ENCODE measurements at places on chromosomes 3 and 15. TPM values are rescaled to one million over a fixed set of nuclear protein-coding genes. Genes with fewer than 3 reads are reported as not detected.

GRCh38 chr15:31472636-31473384 lies 146.2 kb downstream of the KLF13 start:
- DNase-seq = no peak

DNA sequence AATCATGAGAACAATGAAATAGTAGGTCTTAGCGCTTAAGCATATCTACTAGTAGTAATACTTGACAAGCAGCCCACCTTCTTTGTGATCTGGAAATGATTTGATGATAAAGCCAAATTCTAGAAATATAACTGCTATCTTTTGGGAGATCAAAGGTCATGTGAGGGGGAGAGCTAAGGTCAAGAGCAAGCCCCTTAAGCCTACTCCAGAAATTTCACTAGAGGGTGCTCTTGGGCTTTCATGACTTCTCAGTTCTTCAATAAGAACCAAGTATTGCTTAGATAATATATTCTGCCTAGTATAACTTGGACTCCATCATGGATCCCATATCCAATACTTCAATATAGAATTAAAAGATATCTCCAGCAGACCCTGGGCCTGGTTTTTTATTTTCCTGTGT lies 319.6 kb downstream of the ZBTB20 start:
- DNase-seq = peak; percentile 19

DNA sequence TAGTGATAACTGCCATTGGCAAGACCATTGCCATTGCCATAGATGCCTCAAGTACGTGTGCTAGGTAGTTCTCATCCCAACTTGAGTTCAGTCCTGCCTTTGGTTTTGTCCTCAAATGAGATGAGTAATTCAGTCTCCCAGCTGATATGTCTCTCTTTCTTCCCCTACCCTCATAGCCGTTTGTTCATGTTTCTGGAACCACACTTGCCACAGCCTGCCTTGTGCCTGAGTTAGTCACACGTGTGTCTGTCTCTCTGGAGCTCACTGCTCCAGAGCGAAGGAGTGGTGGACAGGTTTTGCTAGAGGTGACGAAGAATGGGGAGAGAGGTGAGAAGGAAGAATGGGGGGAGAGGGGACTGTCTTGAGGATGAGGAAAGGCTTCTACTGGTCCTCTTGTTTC lies 88.0 kb upstream of the IGF1R start:
- DNase-seq = no peak

GRCh38 chr15:69836048-69836447 lies 261.7 kb downstream of the TLE3 start:
- no peak for DNase-seq

DNA sequence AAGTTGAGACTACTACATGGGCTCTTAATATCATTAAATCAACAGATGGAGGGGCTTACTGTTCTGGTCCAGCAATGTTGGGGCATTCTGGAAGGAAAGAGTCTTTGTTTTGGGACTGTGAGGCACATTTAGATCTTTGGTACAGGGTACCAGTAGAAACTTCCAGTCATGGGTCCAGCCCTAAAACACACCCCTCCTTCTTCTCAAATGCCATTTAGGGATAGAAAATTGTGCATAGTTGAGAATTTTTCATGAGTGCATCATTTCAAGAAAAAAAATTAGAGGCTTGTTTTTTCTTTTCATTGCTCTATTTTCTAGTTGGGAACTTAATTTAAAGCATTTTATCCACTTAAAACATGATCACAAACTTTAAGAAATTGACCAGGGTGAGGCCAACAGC lies 4.1 kb upstream of the RTP1 start:
- DNase-seq = no peak

DNA sequence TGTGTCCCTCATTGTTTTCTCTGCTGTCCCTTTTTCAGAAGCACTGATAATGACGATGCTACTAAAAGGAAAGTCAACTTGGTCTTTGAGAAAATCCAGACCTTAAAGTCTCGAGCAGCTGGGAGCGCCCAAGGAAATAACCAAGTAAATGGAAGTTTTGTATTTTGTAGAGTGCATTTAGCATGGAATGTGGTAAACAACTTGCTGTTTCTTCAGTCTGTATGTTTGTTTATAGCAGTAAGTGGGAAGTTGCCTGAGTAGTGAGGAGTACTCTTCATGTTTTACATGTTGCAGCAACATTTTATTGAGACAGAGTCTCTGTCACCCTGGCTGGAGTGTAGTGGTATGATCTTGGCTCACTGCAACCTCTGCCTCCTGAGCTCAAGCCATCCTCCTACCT lies 66.0 kb downstream of the CGNL1 start:
- no peak for DNase-seq

DNA sequence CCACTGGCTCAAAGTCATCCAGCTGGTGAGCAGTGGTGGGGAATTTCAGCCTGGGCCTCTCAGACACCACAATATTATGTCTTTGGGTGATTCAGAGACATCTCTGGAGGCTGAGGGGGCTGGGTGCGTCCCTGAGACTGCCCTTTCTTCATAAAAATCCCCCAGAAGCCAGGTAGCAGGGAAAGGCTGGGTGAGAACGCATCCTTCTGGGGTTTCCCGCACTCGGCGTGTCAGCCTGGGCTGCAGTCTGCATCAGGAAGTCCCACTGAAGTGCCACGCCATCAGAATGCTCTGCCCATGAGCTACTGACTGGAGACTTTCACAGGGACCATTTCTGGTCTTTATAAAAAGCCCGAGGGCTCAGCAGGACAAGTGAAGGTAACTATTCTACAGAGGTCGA lies 148.8 kb upstream of the SLC6A11 start:
- DNase-seq = no peak

DNA sequence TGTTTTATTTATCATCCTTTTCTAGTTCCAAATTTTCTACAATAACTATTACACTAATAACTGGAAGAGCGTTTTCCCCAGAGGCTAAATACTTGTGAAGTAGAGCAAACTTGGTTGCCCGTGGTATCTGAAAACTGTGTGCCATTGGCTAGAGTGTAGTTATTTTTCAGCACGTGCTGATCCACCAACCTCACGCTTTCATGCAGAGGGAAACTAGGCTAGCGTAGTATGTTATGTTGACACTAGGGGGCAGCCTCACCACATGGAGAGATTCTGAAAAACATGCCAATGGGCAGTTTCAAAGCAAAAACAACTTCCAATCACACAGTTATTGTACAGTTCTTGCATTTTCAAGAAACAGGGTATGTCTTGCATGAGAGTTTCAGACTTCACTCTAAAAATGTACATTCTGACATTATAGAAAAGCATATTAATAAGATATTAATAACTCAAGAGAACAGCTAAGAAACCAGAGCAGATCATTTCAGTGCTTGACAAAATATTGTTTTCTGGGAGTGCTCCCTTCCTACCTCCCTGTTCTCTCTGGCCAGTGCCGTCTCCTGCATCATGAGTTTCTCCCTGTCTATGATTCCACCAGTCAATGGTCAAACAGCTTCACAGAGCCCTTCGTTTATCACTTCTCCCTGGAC lies 39.7 kb downstream of the SPATA12 start:
- DNase-seq = peak; percentile 39

DNA sequence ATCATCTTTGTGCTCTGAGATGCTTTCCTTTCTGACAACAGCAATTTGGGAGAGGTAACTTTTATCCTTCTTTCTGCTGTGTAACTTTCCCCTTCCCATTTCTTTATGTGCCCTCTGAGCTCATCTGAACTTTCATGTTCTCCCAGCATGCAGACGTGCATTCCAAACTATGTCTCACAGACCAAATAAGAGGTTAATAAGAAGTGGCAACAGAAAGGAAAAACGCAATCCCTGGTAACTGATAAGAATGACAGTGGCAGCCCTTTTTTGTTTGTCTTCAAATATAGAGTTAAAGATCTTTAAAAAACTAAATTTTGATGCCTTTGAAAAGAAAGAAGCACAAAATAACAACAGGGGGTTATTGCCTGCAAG lies 533.4 kb downstream of the FOXP1 start:
- no peak for DNase-seq

DNA sequence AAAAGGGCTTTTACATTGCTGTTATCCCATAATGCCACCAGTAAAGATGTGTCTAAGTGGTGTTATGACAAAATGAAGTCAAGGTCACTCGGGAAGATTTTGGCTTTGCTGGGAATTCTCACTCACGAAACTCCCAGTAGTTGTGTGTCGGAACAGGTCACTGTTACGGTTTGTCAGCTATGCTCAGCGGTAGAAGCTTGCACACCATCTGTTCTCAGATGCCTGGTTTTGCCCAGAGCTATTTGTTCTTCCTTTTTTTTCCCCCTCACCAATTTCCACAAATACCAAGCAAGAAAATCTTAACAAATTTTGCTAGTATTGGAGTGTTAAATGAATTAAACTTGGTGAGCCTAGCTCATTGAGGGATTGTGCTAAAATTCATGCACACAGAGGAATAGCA lies 915.1 kb downstream of the MCTP2 start:
- DNase-seq = no peak

- no peak for DNase-seq
These were observed 17.3 kb upstream of the GBE1 start for GRCh38 chr3:81778678-81779182.

- no peak for DNase-seq
These were observed 37.0 kb upstream of the CASR start for GRCh38 chr3:122146466-122146865.

- DNase-seq = no peak
These were observed 26.7 kb downstream of the CGNL1 start for GRCh38 chr15:57403017-57403416.

GRCh38 chr15:38612159-38612863 lies 47.7 kb upstream of the RASGRP1 start:
- DNase-seq = no peak

DNA sequence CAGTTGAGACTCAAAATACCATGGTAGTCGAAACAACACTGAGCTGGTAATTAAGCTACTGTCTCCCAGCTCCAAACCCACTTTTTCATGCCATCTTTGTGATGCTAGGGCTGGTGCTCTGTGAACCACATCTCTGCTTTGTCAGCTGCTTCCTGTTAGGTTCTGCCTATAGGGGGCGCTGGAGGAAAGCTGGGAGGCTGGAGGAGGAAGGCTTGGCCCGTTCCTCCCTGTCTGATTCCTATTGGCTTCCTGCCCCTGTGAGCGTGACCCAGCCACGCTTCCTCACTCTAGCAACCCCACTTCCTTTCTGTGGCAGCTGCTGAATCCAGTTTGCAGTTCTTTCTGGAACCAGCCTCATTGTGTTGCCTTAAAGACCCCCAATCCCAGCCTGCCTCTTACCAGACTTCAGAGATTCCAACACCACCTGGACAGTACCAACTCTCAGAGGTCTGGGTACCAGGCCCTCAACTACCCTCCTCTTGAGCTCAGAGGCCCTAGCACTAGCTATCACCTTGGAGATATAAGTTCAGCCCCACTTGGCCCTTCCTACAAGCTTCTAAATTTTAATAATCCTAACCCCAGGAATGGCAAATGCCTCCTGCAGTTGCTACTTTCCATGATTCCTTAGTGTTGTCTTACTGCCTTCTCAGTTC lies 120.9 kb downstream of the ERC2 start:
- DNase-seq = no peak

DNA sequence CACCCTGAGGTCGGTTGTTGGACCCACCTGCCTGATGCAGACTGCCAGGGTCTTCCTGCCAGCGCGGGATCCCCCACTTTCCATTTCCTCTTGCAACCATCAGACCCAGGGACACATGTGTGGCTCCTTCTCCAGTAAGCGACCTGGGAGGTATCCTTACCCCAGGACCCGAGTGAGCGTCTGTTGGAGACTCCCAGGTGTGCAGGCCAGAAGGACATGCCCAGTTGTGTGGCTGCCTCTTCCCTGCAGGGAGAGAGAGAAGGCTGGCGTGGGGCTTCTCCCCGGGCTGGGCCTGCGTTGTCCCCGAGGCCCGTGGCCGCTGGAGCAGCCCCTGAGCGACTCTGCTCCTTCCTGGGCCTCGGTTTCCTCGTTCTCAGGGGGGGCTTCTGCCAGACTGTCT lies 56.8 kb downstream of the APBA2 start:
- DNase-seq = no peak

GRCh38 chr3:72144773-72145505 lies 360.0 kb upstream of the PROK2 start:
- DNase-seq = no peak

- no peak for DNase-seq
These were observed 80.1 kb upstream of the EIF1B start for GRCh38 chr3:40229386-40229785.

DNA sequence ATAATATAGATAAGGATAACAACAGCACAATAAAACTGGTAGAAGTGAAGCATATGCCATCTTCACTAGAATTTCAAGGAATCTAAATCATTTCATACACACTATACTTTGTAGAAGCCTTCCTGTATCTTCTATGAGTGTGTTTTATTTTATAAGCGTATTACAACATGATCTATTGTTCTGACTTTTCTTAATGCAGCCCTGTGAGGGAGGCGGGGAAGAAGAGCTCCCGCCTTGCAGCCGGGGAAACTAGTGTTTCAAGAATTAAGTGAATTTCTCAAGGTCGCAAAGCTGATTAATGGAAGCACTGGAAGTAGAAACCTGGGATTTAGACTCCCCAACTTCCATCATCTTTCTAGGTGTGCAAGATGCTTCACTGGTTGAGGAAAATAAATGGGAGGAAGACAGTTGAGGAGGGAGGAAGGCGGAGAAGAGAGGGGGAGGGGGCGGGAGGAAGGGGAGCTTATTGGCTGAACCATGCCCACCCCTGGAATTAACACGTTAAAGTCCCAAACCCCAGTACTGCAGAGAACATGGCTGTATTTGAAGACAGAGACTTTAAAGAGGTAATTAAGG lies 32.9 kb downstream of the VGLL4 start:
- no peak for DNase-seq

- no peak for DNase-seq
These were observed 35.4 kb downstream of the EHD4 start for GRCh38 chr15:41936649-41937567.

DNA sequence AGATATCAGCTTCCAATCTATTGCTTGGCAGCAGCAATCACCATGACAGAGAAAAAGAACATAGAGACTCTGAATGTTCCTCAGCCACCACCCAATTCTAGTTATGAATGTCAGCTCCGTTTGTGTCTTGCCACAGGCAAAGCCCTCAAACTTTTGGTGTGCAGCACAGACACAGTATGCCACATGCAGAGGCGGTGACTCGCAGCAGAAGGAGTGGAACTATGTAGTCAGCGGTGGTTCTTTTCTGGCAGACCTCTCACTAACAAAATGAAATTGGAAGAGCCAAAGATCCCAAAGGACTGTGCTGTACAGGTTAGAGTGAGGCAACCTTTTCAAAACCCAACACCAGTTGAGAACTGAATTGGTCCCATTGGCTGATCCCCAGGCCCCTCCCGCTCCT lies 220.9 kb downstream of the SLC9A9 start:
- DNase-seq = no peak

The ANXA2 gene
- 561 TPM for polyA plus RNA-seq

The LRRC28 gene
- 33.3 TPM for polyA plus RNA-seq

The LACTB gene
- polyA plus RNA-seq = 15.4 TPM

The CP gene
- polyA plus RNA-seq = 0.47 TPM

The A4GNT gene
- 2.6 TPM for polyA plus RNA-seq

The CXCR6 gene
- 0.44 TPM for polyA plus RNA-seq

The THPO gene
- polyA plus RNA-seq = 2.7 TPM

The FOXB1 gene
- polyA plus RNA-seq = 0.08 TPM

The MYL3 gene
- polyA plus RNA-seq = 27.6 TPM

The SPSB4 gene
- 18.2 TPM for polyA plus RNA-seq

The GPR171 gene
- not detected for polyA plus RNA-seq

The LMCD1 gene
- polyA plus RNA-seq = 32.4 TPM

The GP5 gene
- polyA plus RNA-seq = 0.71 TPM

The PEX5L gene
- 0.54 TPM for polyA plus RNA-seq

The PLIN1 gene
- polyA plus RNA-seq = 0.95 TPM

The INKA1 gene
- polyA plus RNA-seq = 18.4 TPM

Data from left renal cortex interstitium (tissue), 4 donors.